ENCODE measurements at places on chromosomes 12 and 14. TPM values are rescaled to one million over a fixed set of nuclear protein-coding genes. Genes with fewer than 3 reads are reported as not detected.

The TBX3 gene
- total RNA-seq, result 130 TPM

DNA sequence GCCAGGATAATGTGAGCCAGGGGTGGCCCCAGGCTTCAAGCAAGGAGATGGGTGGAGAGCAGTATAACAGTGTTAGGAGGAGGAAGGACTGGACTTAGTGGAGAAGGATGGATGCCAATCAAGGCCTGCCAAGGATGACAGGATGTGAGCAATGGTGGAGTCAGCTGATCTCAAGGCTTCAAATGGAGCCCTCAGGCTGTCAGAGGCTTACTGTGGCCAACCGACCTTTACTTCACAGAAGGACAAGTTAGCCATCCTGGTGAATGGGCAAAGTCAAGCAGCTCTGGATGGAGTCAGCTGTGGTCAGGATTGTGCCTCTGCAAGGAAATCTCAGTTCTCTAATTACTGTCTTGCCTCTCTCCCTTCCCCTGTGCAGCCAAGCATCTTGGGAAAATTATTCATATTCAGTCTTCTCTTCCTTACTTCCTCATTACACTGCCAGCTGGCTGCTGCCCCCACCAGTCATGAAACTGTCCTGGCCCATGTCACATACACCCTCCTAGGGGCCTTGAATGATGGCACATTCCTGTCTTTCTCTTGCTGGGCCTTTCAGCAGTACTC, 7.6 kb upstream of the STAT6 start:
- no peak overlapping the region for H3K27ac ChIP-seq
- H3K4me3 ChIP-seq, result no peak overlapping the region
- H3K36me3 ChIP-seq, result no peaks in the 10 kb centered on the region
- H3K4me1 ChIP-seq, result no peaks in the 10 kb centered on the region
- H3K27me3 ChIP-seq, result peaks cover 2% of the 10 kb centered on the region

DNA sequence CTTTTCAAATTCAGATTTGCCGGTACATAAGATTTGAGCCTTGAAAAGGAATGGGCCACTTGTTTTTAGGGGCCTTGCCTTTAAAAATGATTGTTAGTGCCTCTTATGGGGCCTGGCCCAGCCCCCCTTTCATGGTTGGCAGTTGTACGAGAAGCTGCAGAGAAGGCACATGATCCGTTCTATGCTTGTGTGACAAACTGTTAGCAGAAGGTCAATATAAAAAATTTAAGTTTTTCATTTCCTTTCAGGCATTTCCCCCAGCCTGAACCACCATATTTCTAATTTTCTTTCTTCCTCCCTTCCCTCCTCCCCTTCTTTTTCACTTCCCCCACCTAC, 119.1 kb downstream of the PLXNC1 start:
- peaks cover 43% of the 10 kb centered on the region for H3K4me1 ChIP-seq
- peak overlapping the region; percentile 22 for H3K4me3 ChIP-seq
- no peak for DNase-seq
- H3K27me3 ChIP-seq, result peaks cover 19% of the 10 kb centered on the region
- H3K27ac ChIP-seq, result no peak overlapping the region

DNA sequence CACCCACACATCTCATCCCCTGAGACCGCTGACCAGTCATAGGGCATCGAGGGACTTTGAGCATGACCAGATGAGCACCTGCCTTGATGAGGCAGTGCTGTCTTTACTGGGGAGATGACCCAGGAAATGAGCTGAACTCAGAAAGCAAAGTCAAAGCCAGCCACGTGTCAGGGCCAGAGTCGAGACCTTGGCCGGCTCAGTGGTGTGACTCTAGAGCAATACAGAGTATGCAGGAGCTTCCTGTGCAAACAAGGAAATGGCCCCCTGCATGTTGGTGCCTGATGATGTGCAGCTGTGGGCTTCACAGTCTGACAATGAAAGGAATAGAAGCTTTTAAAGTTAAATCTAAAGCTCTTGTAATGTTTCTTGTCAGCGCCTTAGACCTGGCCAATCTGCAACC, 332.9 kb downstream of the PCNX1 start:
- no peaks in the 10 kb centered on the region for H3K27me3 ChIP-seq
- peaks cover 3% of the 10 kb centered on the region for H3K4me1 ChIP-seq
- peak; percentile 16 for DNase-seq
- H3K27ac ChIP-seq, result no peak overlapping the region
- H3K4me3 ChIP-seq, result no peak overlapping the region
- H3K36me3 ChIP-seq, result no peaks in the 10 kb centered on the region

DNA sequence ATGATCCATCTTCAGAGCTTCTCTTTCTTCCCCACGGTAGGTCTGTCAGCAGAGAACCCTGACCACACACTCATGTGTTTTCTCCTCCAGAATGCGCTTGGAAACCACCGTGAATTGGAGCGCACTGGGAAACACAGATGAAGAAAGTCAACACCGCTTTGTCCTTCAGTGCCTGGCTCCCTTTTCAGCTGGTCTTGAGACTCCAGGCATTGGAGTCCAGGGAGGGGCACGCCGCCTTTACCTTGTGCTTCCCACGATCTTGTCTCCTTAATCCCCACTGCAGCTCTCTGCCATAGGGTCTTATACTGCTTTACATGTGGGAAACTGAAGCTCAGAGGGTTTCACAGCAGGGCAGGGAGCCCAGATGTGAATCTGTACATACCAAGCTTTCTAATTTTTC, 1.1 kb downstream of the FAM90A1 start:
- no peaks in the 10 kb centered on the region for H3K27me3 ChIP-seq
- H3K27ac ChIP-seq, result no peak overlapping the region
- no peaks in the 10 kb centered on the region for H3K36me3 ChIP-seq
- H3K4me1 ChIP-seq, result no peaks in the 10 kb centered on the region
- DNase-seq, result no peak

DNA sequence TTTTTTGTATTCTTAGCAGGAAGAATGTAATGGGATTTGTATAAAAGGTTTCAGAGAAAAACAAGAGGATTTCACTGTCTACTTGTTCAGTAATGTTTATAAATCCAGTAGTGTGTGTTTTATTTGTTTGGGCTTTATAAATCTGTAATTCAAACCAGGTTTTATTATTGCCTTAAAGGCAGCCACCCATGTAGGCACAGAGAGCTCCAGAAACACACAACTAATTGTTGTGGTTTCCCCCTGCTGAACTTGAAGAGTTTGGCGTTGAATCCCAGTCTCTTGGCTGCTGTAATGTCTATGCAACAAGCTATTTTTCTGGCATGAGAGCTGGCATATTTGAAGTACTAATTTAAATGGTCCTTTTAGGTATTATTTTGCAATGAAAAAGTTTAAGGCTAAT, 63.4 kb upstream of the SLCO1C1 start:
- H3K4me3 ChIP-seq, result no peak overlapping the region
- no peaks in the 10 kb centered on the region for H3K4me1 ChIP-seq
- no peaks in the 10 kb centered on the region for H3K27me3 ChIP-seq

- H3K4me1 ChIP-seq, result no peaks in the 10 kb centered on the region
- DNase-seq, result no peak
- no peaks in the 10 kb centered on the region for H3K36me3 ChIP-seq
- H3K27ac ChIP-seq, result no peak overlapping the region
Observed at GRCh38 chr12:10663869-10664268, 10.0 kb downstream of the STYK1 start.

The PGF gene
- 16.8 TPM for total RNA-seq

- H3K27me3 ChIP-seq, result no peaks in the 10 kb centered on the region
- no peak overlapping the region for H3K27ac ChIP-seq
- H3K4me3 ChIP-seq, result no peak overlapping the region
Observed at GRCh38 chr14:24900269-24901100, 149.5 kb downstream of the STXBP6 start.

The SETD3 gene
- 52.7 TPM for total RNA-seq

DNA sequence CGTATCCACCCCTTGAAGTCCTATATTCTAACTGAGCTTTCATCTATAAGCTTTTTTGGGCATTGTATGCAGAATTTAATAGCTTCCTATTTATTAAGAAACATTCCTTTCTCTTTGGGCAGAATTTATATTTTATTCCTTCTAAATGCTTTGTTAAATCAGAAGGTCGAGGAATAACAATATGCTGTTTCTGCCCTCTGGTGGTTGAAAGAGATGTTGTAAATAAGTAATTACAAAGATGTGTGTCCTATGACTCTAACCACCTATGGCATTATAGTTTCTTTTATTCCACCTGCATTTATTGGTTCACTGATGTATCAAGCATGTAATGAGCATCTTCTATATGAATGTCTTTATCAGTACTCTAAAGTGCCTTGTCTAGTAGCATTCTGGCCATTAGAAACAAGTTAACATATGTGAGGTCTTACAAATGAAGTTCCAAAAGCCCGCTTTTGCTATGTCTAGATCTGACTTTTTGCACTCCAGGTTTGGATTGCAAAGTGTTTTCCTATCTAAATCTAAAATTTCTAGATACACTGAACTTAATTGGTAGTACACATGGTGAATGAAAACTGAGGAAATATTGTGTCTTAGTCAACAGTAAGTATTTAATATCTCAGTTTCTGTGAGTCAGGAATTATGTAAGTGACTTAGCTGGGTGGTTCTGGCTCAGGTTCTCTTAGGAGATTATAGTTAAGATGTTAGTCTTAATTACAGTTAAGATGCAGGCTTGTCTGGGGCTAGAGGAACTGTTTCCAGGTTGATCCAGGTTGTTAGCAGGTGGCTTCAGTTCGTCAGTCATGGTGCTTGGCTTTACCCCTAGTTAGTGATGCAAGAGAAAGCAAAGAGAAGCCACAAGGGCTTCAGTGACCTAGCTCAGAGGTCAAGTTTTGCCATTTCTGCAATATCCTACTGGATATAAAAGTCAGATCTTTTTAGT, 57.5 kb downstream of the PLEKHA5 start:
- peaks cover 10% of the 10 kb centered on the region for H3K36me3 ChIP-seq
- H3K4me3 ChIP-seq, result no peak overlapping the region
- no peaks in the 10 kb centered on the region for H3K4me1 ChIP-seq
- H3K27ac ChIP-seq, result no peak overlapping the region
- no peaks in the 10 kb centered on the region for H3K27me3 ChIP-seq

GRCh38 chr12:57723630-57723962, 14.9 kb downstream of the AGAP2 start:
- peaks cover 17% of the 10 kb centered on the region for H3K36me3 ChIP-seq
- H3K4me3 ChIP-seq, result no peak overlapping the region
- DNase-seq, result no peak
- H3K27me3 ChIP-seq, result peaks cover 51% of the 10 kb centered on the region

The SLC4A8 gene
- 14.0 TPM for total RNA-seq

GRCh38 chr12:15782667-15783066, 6.5 kb downstream of the EPS8 start:
- DNase-seq, result no peak
- H3K27me3 ChIP-seq, result peaks cover 18% of the 10 kb centered on the region
- peaks cover 11% of the 10 kb centered on the region for H3K4me1 ChIP-seq
- H3K36me3 ChIP-seq, result peaks cover 22% of the 10 kb centered on the region
- H3K4me3 ChIP-seq, result no peak overlapping the region

GRCh38 chr12:77016606-77017005, 48.8 kb downstream of the E2F7 start:
- H3K36me3 ChIP-seq, result peaks cover 20% of the 10 kb centered on the region
- no peak overlapping the region for H3K4me3 ChIP-seq
- H3K27ac ChIP-seq, result no peak overlapping the region
- no peaks in the 10 kb centered on the region for H3K4me1 ChIP-seq
- H3K27me3 ChIP-seq, result no peaks in the 10 kb centered on the region
- DNase-seq, result no peak

DNA sequence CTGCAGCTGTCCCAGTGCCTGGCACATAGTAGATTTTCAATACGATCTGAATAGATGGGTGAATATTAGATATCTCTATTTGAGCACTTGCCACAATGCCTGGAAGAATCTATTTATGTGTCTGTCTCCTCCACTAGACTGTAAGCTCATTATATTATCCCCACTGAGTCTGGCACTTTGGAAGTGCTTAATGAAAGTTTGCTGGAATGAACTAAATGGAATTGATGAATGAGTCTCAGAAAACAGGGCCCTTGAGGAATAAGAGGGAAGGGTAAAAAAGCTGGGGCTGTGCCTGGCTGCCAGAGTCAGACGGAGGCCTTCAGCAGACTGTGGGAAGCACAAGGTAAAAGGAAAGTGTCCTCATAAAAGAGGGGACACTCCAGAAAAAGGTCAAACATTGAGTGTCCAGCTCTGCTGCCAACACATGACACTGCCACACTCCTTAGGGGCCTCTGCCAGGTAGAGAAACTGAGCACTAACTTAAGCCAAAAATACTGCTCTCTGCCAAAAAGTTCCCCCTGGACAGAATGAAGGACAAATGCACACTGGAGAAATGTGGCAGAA, 39.3 kb downstream of the GLT8D2 start:
- peaks cover 4% of the 10 kb centered on the region for H3K27me3 ChIP-seq
- H3K4me3 ChIP-seq, result no peak overlapping the region
- no peak for DNase-seq
- no peaks in the 10 kb centered on the region for H3K36me3 ChIP-seq
- H3K27ac ChIP-seq, result no peak overlapping the region

The MYH7 gene
- 0.14 TPM for total RNA-seq

The OR6C70 gene
- not detected for total RNA-seq

The TMEM119 gene
- 0.33 TPM for total RNA-seq

The BEGAIN gene
- 3.0 TPM for total RNA-seq

DNA sequence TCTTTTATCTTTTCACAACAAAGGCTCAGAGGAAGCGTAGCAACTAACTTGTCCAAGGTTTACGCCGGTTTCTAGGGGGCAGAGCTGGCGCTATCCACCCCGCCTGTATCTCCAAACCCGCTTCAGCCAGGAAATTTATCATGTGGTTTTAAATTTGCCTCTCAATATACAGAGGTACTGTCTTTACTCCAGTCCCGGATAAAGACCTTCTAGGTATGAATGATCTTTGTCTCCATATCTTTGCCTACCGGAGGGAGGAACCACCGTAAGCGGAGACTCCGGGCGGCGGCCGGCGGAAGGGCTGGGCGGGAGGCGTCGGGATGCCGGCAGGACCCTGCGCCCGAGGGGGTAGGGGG, 693 bp upstream of the RIMKLB start:
- peak overlapping the region; percentile 94 for H3K4me3 ChIP-seq
- peaks cover 3% of the 10 kb centered on the region for H3K27me3 ChIP-seq
- H3K27ac ChIP-seq, result peak overlapping the region; percentile 97
- peaks cover 14% of the 10 kb centered on the region for H3K36me3 ChIP-seq
- no peak for DNase-seq
- H3K4me1 ChIP-seq, result peaks cover 16% of the 10 kb centered on the region

DNA sequence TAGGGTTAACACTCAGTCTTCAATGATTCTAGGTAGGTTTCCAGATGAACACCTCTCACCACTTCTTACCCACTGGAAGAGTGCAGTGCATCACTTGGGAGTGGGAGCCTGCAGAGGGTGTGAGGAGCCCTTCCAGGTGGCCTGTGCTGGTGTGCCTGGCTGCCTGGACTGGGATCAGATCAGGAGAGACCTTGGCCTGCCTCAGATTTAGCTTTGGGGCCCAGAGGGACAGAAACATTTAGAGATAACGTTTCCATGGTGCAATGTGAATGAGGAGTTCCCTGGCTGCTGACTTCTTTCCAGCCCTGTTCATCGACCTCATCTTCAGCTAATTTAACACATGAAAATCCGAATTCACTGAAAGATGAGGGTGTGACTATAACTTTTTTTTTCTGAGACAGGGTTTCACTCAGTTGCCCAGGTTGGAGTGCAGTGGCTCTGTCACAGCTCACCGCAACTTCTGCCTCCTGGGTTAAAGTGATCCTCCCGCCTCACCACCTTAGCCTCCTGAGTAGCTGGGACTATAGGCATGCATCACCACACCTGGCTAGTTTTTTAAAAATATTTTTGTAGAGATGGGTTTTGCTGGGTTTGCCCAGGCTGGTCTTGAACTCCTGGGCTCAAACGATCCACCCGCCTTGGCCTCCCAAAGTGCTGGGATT, 53.6 kb downstream of the SUSD6 start:
- no peaks in the 10 kb centered on the region for H3K27me3 ChIP-seq
- no peak overlapping the region for H3K4me3 ChIP-seq
- peaks cover 53% of the 10 kb centered on the region for H3K4me1 ChIP-seq
- peaks cover 15% of the 10 kb centered on the region for H3K36me3 ChIP-seq

All from type B pancreatic cell (in vitro differentiated cells).